Muscle of leg (tissue), 16 donors: ENCODE measurements at places on chromosomes 16 and 17. TPM values are rescaled to one million over a fixed set of nuclear protein-coding genes. Genes with fewer than 3 reads are reported as not detected.
A peak's percentile ranks its signal among the peaks of the same experiment; 100 is the strongest.

The CIBAR2 gene
- total RNA-seq, result not detected

The SLC22A31 gene
- total RNA-seq, result not detected

The TBC1D3G gene
- not detected for total RNA-seq

DNA sequence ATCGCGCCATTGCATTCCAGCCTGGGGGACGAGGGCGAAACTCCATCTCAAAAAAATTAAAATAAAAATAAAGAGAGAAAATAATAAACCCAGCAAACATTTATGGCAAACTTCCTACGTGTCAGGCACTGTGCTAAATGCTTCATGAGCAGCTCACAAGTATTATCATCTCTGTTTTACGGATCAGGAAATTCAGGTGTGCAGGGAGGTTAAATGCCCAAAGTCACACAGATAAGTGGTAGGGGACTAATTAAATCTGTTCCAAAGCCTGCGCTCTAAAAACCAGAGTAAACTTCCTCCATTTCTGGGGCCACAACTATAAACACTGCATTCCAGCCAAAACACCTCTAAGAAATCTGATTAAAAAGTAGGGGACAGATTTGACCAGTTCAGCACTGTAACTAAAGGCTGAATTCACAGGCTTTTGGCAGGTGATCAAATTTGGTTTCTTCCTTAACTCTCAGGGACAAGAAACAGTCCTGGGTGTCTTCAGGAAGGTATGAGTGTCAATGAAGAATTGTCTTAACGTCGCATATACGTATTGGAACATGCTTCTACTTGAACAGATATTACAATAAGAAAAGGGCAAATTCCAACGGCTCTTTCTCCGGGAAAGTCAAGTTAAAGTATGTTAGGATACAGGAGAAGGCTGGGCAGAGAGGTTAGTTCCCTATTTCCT is 996 bp downstream of the STRADA start:
- peak overlapping the region; percentile 85 for H3K4me3 ChIP-seq
- DNase-seq, result peak; percentile 38
- H3K27me3 ChIP-seq, result no peaks in the 10 kb centered on the region
- H3K27ac ChIP-seq, result peak overlapping the region; percentile 96
